ENCODE measurements at places on chromosomes 4 and X.

DNA sequence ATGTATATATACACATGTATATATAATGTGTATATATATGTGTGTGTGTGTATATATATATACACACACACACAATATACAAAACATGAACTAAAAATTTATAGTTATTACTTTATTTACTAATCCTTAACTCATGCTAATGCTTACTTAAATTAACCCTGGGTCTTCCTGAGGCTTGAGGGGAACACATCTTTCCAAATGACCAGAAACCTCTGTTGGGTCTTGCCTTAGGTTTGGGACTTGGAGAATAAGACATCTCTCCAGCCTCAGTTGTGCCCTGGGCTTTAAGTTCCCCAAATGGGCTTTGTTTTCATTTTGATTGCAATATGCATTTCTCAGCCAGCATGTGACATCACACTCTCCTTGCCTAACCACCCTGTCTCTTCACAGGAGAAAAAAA, 7.7 kb downstream of the GEMIN8 start:
- DNase-seq = no peak

GRCh38 chr4:94368459-94368858, 25.8 kb upstream of the HPGDS start:
- DNase-seq = no peak

GRCh38 chr4:76240236-76240635, 11.3 kb upstream of the FAM47E start:
- no peak for DNase-seq

GRCh38 chr4:148112231-148112982, 329.8 kb downstream of the NR3C2 start:
- DNase-seq = no peak

DNA sequence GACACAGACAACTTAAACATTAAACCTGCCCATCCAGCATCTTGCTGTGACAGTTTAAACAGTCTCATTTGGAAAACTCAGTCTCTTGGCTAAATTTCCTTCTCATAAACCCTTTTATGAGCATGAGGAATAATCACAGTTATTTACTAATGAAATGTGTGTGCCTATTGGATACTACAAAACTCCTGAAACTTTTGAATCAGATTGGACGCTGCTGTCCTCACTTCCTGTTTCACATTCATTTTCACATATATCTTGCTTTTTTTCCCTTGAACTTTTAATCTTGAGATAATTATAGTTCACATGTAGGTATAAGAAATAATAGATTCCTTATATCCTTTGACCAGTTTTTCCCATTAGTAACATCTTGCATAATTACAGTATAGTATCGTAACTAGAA, 111.7 kb downstream of the CDKL5 start:
- DNase-seq = no peak

DNA sequence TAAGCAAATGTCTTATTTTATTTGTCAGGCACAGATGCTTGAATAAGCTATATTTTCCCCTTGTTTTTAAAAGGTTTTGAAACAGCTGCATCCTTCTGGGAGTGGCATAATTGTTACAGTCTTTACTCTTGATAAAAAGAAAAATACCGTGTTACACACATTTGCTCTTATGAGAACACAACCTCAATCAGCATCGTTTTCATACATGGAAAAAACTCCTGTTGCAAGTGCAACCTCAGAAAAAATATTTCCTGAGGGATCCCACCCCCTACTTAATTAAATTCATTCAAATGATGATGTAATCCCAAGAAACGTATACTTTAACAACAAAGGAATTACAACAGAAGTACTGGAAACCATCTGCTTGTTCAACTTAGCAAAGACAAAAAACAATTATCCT, 58.6 kb downstream of the SMAD1 start:
- DNase-seq = no peak

GRCh38 chr4:186445040-186445439, 110.3 kb downstream of the MTNR1A start:
- no peak for DNase-seq

GRCh38 chrX:155115174-155115819, 44.0 kb downstream of the BRCC3 start:
- DNase-seq = no peak

- no peak for DNase-seq
These were observed 456.8 kb upstream of the AMOT start for GRCh38 chrX:113297437-113297836.

- DNase-seq = no peak
These were observed 232.7 kb downstream of the ARHGAP24 start for GRCh38 chr4:85707611-85708010.

- no peak for DNase-seq
These were observed 664.0 kb upstream of the PCDH7 start for GRCh38 chr4:30056016-30056766.

- no peak for DNase-seq
These were observed 537.1 kb upstream of the CXorf51A start for GRCh38 chrX:147351644-147352043.

DNA sequence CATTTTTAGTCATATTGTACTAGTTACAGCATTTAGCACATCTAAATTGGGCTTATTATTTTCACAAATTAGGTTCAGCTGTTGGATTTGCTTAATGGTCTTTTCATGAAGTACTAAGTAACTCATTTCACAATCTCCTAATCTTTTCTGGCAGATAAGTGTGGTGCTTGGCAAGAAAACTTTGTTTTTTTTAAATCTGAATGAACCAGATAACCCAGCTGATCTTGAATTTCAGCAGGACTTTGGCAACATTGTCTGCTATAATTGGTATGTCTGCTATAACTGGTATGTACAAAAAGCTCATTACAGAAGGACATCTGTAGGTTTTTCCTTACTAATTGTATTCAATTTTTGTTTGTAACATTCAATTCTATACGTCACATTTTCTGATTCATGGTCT, 22.7 kb downstream of the WDR19 start:
- DNase-seq = no peak

GRCh38 chr4:65482410-65482809, 187.9 kb downstream of the EPHA5 start:
- no peak for DNase-seq

- DNase-seq = peak; percentile 20
These were observed 50.7 kb upstream of the KIT start for GRCh38 chr4:54607067-54607466.

DNA sequence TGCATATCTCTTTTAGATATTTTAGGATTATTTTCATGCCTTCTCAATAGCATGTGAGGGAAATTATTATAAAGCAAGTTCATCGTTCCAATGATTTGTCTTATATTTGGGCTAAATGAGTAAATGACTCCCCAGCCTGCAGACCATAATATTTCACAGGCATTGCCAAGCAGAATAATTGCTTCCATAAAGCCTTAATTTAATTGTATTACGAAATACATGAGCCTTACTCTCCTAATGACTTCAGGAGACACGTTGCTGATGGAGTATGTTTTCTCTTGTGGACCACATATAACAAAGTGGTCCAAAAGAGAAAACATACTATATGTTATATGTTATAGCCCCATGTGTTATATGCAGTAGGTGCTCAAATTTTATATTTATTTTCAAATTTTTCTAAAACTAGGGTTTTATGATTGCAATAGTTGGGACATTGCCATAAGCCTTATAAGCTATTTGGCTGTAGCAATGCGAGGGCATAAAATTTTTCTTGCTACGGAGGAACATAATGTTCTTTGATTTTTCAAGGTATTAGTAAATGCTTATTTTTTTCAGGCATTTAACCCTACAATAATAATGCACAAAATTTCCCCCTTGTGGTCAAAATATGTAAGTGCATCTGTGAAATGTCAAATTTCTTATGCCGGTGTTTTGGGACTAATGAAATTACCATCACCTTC, 26.2 kb upstream of the TMPRSS11D start:
- no peak for DNase-seq

- DNase-seq = no peak
These were observed 44.5 kb upstream of the TBC1D9 start for GRCh38 chr4:140800666-140801065.

- DNase-seq = no peak
These were observed 65.6 kb downstream of the SPINK2 start for GRCh38 chr4:56755901-56756300.

DNA sequence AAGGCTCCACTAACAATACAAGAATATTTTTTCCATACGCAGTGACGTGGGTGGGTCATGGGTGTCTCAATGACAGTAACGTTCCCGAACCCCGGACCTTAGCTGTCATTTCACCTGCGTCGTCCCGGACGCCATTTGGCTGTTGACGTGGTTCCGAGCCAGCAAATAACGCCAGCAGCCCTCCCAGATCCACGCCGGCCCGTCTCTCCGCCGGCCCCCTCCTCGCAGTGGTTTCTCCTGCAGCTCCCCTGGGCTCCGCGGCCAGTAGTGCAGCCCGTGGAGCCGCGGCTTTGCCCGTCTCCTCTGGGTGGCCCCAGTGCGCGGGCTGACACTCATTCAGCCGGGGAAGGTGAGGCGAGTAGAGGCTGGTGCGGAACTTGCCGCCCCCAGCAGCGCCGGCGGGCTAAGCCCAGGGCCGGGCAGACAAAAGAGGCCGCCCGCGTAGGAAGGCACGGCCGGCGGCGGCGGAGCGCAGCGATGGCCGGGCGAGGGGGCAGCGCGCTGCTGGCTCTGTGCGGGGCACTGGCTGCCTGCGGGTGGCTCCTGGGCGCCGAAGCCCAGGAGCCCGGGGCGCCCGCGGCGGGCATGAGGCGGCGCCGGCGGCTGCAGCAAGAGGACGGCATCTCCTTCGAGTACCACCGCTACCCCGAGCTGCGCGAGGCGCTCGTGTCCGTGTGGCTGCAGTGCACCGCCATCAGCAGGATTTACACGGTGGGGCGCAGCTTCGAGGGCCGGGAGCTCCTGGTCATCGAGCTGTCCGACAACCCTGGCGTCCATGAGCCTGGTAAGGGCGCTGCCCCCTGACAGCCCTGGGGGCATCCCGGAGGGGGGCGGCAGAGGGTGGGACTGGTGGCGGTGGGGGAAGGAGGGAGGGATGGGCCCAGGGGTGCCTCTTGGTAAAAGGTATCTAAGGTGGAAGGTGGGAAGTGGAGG, at the start of gene CPE:
TSS of gene CPE (plus strand) at position 264 of the 933 bp plus-strand sequence. CDS start at position 478, 214 bp downstream.
- DNase-seq = peak; percentile 75

DNA sequence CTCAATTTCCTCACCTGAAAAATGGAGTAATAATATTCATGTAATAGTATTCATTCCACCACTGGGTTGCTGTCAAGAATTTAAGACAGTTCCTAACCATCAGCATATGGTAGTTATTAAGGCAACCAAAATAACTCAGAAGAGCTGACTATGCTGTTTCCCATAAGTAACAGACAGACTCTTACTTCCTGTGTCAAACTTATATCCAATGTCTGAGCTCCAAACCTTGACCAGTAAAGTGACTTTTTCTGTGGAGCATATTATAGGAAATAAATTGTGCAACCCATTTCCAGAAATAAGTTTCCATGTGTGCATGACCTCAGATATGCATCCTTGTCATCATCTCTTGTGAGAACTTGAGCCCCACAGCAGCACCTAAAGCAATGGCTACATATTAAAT, 78.8 kb downstream of the HADH start:
- no peak for DNase-seq

DNA sequence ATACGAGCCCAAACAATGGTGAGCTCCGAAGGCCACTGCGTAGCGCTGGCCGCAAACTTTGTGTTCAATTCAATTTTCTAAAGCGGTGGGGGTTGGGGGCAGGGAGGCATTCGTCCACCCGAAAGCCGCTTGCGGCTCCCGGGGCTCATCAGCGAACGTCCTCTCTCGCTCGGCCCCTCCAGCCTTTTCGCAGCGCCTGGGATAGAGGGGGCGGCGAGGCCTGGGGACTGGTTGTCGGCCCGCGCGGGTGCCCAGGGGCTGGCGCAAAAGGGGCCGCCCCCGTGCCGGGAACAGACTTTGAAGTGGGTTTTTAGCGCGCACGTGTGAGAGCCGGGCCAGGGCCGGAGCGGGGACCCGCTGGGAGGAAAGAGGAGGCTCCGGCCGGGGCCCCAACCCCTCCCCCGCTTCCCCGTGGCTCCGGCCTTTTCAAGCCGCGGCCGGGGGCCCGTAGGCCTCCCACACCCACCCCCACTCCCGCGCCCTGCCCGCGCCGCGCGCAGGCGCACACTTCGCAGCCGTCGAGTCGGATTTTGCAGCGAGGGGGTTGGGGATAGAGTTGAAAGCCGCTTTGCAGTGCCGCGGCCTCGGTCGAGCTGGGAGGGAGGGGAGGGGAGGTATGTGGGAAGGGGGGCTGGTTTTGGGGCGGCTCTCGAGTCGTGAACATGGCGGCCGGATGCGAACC, 8.3 kb downstream of the ZIC3 start:
- DNase-seq = no peak

DNA sequence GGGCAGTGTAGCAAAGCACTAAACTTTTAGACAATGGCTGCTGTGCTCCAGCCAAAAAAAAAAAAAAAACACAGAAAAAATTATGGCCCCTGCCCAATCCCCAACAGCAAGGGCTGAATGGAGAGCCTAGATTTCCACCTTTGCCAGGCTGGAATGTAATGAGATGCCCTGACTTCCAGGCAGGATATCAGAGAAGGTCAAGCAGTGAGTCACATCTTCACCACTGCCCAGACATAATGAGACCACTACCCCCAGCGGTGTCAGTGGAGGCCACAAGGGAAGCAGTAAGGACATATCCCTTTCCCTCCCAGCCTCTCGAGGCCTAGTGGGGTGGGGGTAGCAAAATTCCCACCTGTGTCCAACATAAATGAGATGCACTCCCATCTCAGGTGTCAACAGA, 216.3 kb upstream of the LEF1 start:
- no peak for DNase-seq

DNA sequence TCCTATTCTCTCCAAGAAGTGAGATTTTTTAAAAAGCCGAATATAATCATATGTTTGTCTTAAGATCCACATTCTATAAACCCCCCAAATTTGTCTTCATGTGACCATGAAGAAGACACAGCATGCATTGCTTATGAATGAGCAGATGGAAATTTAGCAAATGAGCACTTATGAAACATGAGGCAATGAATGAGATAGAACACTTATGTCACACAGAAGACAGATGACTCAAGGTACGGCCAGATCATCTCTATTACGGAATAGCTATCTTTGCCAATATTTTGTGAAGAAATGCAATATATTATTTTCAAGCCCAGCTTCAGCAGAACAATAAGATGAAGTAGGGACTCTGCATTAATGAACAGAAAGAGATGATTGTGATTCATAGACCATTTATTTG, 21.4 kb downstream of the PHEX start:
- DNase-seq = no peak

DNA sequence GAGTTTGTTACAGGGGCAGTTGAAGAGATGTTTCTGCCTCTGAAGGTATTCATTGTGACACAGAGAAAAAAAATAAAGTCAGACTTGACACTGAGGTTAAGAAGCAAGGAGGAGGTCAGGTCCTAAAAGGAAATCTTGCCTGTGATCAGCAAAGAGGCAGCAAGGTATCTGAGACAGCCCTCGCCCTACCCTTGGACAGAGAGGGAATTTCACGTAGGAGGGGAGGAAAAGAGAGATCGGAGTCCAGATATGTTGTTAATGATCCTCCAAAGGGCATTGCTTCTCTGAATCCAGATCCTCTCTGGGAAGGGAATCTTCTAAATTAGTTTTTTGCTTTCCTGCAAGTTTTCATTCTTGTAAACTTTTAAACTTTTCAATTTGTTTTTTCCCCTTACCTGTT, 15.3 kb upstream of the PRR27 start:
- DNase-seq = no peak

GRCh38 chr4:89939994-89940393, 45.3 kb downstream of the MMRN1 start:
- DNase-seq = peak; percentile 60

All from NCI-H510A treated with DMSO at 0.1 percent for 48 hours (cell line).